Fibroblast of the conjunctiva (primary cell): ENCODE measurements at places on chromosomes 2 and 18.

DNA sequence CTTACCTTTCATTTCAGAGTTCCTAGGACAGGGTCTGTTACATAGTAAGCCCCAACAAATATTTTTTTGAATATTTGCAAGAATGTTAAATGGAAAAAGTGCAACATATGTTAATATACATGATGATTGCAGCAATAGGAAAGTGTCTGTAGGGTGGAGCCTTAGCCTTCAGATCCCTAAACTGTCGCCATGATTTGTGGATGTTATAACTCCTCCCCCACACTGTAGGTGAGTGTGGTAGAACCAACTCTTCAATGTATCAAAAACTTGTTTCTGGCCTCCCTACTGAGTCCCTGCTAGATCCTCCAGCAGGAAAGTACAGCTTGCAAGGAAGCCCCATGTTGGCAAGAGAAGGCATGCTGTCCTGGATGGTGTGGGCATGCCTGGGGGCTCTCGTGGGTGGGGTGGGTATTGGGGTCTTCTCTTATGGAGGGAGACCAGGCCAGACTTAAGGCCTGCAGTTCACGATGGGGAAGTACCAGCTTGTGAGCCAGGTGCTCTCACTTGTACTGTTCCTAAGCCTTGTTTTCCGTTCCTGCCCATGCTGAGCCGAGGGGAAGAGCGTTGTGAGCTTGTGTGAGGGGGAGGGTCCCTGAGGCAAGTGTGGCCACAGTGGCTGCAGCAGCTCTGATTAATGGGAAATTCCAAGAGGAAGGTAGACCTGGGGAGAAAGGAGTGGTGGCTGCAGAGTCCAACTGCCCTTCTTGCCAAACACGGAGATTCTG, 11.4 kb downstream of the FHOD3 start:
- DNase-seq, result no peak

DNA sequence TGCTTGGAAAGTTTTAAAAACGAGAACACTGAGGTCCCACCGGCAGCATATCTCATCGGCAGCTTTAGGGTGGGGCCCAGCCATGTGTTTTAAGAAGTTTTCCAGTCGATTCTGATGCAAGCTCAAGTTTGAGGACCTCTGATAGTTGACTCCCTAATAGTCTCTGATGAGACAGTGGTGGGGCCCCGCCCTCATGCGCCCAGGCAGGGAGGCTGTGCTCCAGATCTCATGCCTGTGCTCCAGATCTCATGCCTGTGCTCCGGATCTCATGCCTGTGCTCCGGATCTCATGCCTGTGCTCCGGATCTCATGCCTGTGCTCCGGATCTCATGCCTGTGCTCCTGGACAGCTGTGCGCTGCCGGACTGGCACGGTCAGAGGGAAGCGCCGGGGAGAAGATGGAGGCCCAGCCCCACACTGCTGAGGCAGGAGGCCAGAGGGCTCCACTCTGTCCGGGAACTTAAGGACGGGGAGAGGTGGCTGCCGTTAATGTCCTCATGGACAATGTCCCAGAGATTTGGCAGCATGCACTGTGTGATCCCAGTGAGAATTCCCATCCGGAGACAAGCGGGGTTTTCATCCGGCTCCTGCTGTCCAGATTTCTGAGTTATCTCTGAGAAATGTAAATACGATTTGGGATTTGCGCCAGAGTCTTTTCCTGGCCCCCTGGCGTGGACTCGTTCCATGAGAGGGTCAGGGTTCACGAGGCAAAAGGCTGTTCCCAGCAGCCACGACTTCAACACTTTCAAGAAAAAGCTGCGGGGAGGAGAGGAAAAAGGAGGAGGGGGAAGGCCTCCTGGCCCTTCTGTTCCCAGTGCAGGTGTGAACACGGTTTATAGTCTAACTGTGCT, 9.4 kb upstream of the COLEC11 start:
- DNase-seq, result peak; percentile 74

DNA sequence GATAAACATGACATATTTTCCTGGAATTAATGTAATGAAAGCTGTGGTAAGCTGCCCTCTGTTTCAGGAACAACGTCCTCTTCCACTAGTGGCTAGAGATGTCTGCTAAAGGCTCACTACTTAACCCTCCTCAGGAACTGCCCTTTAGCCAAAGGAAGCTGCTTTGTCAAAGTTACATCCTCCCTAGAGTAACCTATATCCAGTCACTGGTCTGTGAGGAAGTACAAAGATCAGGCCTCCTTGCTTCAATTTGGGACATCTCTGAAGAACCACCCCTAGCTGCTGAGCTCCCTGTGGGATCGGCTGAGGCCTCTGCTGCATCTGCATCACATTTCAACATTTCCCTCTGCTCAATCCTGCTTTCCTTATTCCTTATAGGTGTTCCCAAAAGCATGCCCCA, 107.8 kb downstream of the PRELID3A start:
- DNase-seq, result no peak

DNA sequence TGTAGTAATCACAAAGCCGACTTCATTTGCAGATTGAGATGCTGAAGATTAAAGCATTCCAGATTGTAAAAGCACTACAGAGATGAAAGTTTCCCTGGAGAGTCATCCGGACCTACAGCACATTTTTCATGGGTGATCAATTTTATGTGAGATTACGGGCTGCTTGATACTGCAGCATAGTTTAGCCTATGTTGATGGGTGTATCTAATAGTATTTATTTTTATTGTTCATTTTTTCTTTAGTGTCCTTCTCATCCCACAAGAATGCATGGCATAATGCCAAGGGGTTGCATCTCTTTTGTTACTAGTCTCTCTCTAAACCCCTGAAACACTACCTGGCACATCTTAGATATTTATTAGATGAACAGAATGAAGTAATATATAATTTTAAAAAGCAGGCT, 240.4 kb downstream of the MBD2 start:
- no peak for DNase-seq

- no peak for DNase-seq
These were observed 168.2 kb downstream of the ICOS start for GRCh38 chr2:204104811-204105210.

GRCh38 chr2:24105816-24106215, 17.3 kb downstream of the PFN4 start:
- no peak for DNase-seq

- DNase-seq, result no peak
These were observed 78.4 kb upstream of the FZD7 start for GRCh38 chr2:201955231-201955630.

GRCh38 chr2:223122781-223123180, 70.8 kb downstream of the KCNE4 start:
- DNase-seq, result no peak

- no peak for DNase-seq
These were observed 27.3 kb downstream of the PDIA6 start for GRCh38 chr2:10785260-10785659.

- DNase-seq, result no peak
These were observed 237.2 kb upstream of the COPS8 start for GRCh38 chr2:236848501-236848900.

DNA sequence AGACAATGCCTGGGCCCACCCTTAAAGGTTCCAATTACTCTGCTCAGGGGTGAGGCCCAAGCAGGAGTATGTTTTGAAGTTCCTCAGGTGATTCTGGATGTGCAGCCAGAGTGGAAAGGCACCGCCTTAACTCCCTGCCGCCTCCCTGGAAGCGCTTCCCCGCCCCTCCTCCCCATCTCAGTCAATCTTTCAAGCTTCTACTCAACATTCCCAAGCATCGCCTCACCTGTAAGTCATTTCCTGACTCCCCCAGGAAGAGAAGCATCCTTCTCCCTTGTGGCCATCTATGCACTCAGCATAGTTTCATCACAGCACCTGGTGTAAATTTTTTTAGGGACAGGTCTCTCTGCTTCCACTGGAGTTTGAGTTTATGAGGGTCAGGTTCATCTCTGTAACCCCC, 67.5 kb downstream of the MYL12B start:
- DNase-seq, result no peak

- no peak for DNase-seq
These were observed 104.0 kb downstream of the HIBCH start for GRCh38 chr2:190215620-190216019.

DNA sequence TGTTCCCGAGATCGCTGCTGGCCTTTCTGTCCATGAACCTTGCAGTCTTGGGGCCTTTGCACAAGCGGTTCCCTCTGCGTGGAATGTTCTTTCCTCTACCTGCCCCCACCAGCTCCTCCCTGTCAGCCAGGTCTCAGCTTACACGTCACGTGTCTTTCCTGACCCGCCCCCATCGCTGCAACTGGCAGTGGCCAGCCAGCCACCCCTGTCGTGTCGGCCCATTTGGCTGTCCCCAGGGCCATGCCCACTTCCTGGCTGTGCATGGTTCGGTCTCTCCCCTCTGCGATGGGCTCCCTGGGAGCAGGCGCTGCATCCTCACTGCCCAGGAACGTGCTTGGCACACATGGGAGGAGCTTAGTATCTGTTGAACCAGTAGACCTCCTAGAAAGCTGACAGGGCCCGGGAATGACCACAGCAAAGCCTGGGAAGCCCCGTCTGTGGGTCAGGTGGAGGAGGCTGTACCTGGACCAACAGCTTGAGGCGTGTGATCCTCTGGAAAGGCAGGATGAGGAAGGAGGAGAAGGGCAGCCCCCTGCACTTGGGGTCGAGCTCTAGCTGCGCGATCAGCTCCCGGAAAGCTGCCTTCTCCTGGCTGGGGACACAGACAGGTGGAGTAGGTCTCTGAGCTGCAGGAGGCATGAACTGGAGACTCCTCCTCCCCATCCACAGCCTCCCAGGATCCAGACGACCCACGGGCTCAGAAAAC, 21.0 kb downstream of the SNORC start:
- no peak for DNase-seq
